ENCODE measurements at places on chromosomes 6 and 20.

DNA sequence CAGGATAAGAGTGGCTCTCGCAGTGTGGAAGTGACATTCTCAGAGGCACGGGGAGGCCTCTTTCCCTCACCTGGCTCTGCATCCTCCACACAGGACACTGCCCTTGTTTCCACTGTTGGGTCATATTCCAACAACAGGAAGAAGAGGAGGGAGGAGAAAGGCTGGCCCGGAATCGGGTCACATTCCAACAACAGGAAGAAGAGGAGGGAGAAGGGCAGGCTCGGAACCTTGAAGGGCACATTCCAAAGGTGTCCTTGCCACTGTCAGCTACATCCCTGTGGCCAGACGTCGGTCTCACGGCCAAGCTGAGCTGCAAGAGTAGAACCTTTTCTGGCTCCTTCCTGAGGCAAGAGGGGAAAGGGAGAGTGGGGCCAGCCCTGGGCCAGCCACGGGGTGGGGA, 25.4 kb downstream of the CHRNA4 start:
- no peak for DNase-seq

DNA sequence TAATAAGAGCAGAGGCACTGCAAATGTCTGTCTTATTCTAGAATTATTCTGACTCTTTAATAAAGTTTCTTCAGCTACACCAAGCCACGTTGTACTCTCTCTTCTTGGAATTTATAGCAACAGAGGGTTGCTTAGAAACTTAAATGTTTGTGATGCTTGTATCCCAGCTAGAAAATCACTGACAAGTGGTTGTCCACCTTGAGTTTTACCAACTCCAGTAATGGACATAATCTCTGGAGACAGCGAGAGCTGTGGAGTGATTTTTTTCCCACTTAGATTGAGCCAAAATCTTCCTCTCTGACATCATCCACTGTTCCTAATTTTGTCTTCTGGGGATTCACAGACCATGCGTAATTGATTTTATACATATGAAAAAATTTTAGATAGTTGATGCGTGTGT, 8.0 kb downstream of the ECT2L start:
- DNase-seq, result no peak

GRCh38 chr6:33985313-33985751, 160.6 kb downstream of the GRM4 start:
- DNase-seq, result no peak

DNA sequence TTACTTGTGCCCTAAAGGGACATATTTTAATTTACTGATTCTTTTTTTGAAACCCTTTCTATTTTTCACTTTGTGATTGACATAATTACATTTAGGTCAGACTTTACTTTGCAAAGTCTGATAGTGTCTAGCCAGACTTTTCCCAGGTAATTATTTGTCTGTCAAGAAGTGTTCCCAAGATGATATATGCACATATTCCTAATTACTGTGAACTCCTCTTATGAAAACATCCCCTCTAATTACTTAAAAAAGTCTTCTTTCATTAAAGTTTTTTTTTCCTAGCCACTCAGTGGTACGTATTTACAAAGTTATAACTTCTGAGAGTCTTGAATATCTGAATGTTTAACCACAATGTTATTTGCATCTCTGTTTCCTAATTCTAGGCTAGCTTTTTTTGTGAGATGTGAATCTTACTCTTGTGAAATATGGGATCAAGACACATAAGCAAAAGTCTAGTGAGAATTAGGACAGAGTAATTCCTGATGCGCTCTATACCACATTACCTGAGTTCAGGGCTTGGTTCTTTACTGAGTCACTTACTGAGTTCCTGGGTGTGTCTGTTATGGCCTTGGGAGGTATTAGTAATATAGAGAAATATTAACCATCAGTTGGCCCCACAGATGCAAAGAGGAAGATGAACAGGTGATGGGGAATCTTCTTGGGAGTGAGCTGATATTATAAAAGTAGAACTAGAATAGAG, 27.9 kb downstream of the FAM83B start:
- no peak for DNase-seq

- no peak for DNase-seq
Observed at GRCh38 chr20:1280195-1281102, 14.4 kb downstream of the SNPH start.

DNA sequence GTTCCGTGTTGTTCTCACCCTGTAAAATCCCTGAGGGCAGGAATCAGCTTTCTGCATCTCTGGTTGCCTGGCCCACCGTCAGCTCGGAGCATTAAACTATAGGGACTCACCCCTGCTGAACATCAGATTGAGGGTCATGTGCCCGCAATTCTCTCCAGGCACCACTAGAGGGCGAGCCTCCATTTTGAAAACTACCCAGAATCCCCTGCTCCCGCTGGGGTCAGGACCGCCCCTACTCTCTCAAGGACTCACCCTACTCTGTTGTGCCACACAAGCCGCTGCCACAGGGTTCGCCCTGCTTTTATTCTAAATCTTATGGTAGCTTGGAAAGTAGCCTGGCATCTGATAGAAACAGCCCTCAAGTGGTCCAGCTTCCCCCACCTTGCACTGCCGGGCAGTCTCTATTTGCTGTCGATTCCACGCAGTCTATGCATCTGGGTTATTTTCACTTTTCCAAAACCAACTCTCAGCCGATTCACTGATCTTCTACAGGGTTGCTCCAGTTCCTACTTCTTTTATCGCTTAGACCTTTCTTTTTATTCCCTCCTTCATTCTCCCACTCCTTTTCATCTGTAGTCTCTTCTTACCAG, 244.1 kb upstream of the QKI start:
- DNase-seq, result no peak

- DNase-seq, result no peak
Observed at GRCh38 chr6:127111526-127111925, 6.9 kb upstream of the RSPO3 start.

DNA sequence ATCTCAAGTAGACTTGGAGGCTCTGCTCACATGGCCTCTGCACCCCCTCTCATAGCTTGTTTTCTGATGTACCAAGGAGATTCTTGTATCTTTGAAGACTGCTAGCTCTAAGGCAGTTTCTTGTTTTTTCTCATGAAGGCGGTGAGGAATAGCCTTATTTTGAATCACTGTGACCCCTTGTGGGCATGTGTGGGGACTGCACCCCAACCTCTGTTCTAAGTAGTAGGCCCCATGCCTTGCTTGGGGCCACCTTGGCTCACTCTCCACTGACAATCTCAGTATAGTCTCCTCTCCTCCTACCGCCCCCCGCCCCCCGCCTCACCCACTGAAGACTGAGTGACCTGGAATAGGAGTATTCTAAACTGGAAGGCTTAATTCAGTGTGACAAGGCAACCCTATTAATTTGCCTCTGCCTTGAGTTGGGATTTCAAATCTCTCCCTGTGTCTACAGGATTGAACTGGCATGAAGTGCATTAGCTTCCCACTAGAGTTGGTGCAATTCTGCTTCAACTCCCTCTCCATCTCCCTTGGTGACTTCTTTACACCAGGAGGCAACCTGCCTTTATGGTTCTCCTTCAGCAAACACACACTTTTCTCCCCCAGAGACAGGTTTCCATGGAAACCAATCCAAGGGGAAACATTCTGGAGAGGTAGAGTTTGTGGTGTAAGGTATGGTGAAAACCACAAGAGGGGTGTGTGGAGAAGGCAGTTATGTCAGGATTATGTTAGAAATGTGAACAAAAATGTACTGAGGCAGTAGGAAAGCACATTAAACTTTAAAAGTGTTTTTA, 75.4 kb upstream of the ECI2 start:
- DNase-seq, result peak; percentile 2

GRCh38 chr20:4234128-4234527, 218.8 kb upstream of the RNF24 start:
- DNase-seq, result no peak

DNA sequence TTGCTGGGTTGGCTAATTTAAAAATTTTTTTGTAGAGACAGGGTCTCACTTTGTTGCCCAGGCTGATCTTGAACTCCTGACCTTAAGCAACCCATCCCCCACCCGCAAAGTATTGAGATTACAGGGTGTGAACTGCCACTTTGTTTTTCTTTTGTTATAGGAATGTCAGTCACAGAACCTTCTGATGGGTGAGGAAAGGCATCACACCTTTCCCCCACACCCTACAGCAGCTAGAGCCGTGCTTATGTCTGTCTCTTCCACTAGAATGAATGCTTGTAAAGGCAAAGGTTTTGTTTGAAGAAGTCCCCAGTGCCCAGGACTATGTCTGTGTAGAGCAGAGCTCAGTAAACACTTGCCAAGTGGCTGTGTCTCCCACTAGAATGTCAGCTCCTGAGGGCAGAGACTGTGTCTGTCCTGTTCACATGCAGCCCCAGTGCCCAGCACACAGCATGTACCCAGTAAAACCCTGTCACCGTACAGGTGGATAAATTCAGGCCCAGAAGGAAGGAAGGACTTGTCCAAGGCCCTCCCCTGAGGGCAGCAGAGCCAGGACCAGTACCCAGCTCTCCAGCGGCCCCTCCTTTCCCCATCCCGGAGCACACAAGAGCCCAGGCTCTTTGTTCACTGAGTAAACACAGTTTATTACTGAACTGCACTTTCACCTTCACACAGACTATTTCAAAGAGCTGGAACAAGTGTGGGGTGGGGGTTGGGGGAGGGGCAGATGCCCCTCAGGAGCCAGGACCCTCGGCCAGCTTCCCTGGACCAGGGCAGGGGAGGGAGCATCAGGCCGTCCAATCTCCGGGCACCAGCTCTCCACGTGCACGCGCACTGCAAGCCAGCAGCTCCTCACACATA, 26.4 kb downstream of the COX4I2 start:
- peak; percentile 68 for DNase-seq

DNA sequence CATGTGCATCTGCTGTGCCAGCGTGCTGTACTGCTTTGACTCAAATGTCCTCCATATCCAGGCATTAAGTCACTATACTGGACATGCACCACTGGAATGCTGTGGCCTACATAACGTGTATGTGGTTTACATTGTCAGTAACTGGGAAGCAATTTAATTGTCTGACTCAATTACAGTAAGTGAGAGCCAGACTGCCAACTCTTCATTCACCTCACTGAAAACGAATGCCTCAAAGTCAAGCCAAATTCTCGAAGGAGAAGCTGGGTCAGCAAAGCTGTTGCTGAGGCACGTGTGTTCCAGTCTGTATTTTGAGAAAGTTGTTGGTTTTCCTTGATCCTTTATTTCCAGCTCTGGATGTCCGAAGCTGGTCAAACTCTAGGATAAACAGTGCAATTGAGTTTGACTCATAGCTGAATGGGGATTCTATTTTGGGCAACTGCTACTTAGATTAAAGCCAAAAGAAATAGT, 534.3 kb downstream of the COL12A1 start:
- DNase-seq, result no peak

GRCh38 chr20:43751167-43752050, 24.6 kb upstream of the GTSF1L start:
- no peak for DNase-seq

GRCh38 chr6:37221585-37222124, 35.9 kb upstream of the TBC1D22B start:
- no peak for DNase-seq

DNA sequence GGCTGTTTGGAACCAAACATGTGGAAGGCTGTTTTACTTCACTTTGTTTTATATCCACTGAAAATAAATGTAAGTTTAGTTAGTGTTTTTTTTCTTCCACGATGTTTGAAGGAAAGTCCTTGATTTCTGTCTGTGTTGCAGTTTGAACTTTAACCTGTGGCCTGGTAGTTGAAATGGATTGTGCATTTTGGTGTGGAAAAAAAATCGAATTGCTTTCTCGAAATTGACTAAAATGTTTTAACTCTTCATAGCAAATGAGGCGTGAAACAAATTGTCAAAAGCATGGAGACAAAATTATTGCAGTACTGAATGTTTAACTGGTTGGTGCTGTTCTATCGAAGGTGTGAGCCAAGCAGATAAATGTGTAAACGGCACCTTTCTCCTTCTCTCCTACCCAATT, 24.5 kb downstream of the ARID1B start:
- no peak for DNase-seq

GRCh38 chr20:41819436-41819835, 201.3 kb upstream of the CHD6 start:
- DNase-seq, result no peak

GRCh38 chr6:157885211-157885788, 62.3 kb downstream of the SNX9 start:
- DNase-seq, result no peak

DNA sequence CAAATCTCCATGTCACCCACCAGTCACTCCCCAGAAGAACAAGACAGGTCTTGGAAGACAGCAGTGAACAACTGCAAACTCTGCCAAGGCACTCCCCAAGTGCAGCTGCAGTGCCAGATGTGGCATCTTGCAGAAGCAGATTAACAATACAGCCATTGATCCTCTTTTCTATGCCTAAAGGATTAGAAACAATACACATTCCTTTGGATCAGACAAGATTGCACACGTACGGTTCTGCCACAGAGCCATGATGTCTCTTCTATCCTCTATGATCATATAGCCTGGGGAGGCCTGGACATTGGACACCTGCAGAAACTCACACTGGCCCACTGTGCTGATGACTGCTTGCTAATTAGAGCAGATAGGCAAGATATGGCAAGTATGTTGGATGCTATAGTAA, 155.9 kb downstream of the MYLK4 start:
- DNase-seq, result no peak

- no peak for DNase-seq
Observed at GRCh38 chr20:4519534-4519933, 202.2 kb upstream of the PRND start.

GRCh38 chr6:80329496-80329895, 223.0 kb downstream of the BCKDHB start:
- no peak for DNase-seq

DNA sequence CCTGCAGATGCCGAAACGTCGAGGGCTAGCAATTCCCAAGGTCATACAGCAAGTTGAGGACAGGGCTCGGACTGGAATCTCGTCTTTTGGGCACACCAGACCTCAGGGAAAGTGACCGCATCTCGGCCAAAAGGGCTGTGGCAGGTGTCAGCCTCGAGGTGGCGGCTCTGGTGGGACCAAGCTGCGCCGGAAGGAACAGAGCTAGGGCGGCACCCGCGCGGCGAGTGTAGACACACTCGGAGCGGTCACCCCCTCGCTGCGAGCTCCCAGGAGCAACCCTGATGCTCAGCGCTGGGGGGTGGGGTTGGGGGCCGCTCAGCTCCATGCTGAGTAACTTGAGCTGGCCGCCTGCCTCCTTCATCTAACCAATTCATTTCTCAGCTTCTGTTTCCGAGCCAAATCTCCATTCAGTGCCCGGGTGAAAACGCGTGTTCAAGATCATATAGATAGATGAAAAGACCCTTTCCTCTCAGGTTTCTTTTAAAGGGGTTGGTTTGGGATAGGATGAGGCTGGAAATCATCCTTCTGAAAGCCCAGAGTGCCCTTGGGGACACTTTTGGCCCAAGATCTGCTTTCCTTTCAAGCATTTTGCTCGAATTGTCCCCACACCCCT, 2.2 kb upstream of the TUBB2B start:
- peak; percentile 40 for DNase-seq

DNA sequence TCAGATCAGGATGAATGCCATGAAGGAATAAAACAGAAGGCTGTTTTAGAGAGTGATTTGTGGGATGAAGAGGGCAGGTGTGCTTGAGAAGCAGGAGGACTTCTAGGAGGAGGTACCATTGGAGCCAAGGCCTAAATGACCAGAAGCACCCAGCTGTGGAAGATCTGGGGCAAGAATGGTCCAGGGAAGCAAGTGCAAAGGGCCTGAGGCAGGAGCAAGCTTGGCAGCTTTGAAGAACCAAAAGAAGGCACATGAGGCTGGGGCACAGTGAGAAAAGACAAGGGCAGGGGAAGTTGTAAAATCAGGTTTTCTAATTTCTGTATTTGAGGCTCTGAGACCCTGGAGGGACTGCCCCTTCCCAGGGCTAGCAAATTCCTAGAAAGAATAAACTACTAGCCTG, 9.8 kb downstream of the SLC13A3 start:
- DNase-seq, result no peak

GRCh38 chr6:138503881-138504680, 4.8 kb upstream of the NHSL1 start:
- DNase-seq, result no peak
